ENCODE measurements at places on chromosomes 1 and 21.
A peak's percentile ranks its signal among the peaks of the same experiment; 100 is the strongest.

DNA sequence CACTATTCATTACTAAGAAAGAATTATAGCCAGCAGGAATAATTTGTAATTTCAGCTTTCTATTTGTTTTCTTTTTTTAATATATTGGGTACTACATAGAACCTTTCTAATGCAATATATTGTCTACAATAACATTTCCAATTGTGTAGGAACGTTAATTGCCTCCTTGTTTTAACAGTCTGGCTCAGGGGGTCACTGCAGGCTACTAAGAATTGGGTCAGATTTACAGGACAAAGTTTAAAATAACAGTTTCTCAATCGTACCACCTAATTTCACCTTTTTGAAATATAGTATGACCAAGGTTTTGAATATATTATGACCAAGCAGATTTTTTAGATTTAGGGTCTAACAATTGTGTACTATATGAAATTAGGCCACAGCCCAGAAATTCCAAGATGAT, 2.4 kb downstream of the CFH start:
- DNase-seq, result no peak

- no peak for DNase-seq
Measured at GRCh38 chr1:153805042-153805745, 30.0 kb downstream of the SLC27A3 start.

- DNase-seq, result no peak
Measured at GRCh38 chr1:154779551-154780189, 90.4 kb downstream of the KCNN3 start.

GRCh38 chr1:26370591-26371382, 1.8 kb downstream of the ZNF683 start:
- DNase-seq, result no peak

DNA sequence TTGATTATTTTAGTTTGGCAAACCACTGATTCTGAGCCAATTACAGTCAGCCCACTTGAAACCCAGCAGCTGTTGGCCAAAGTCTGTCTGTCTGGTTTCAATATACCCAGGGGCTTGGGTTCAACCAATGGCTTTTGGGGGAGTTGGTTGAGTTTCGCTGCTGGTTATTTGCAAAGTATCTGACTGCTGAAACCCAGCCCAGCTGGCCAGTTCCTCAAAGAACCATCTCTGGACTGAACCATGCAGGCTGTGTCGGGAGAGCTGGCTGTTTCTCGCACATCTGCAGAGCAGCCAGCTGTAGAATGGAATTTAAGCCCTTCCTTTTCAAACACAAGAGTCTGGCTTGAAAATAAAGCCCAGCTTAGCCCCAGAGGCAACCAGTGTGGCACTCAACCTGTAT, 66.0 kb upstream of the PAX7 start:
- DNase-seq, result no peak

- DNase-seq, result no peak
Measured at GRCh38 chr1:226425431-226426031, 17.6 kb upstream of the PARP1 start.

DNA sequence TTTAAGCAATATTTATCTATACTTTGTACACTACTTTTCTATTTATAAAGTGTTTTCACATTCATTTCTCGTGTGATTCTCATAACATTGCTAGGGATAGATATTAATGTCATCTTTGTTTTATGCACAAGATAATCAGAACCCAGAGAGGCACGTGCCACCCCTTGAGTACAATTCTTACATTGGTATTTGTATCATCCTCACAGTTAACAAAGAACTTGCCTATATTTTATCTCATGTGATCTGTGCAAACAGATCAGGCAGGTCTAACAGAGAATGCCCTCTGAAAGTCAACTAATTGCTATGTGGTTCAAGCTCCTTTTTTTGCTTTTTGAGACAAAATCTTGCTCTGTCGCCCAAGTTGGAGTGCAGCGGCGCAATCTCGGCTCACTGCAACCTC, 604.5 kb downstream of the LMO4 start:
- DNase-seq, result no peak

DNA sequence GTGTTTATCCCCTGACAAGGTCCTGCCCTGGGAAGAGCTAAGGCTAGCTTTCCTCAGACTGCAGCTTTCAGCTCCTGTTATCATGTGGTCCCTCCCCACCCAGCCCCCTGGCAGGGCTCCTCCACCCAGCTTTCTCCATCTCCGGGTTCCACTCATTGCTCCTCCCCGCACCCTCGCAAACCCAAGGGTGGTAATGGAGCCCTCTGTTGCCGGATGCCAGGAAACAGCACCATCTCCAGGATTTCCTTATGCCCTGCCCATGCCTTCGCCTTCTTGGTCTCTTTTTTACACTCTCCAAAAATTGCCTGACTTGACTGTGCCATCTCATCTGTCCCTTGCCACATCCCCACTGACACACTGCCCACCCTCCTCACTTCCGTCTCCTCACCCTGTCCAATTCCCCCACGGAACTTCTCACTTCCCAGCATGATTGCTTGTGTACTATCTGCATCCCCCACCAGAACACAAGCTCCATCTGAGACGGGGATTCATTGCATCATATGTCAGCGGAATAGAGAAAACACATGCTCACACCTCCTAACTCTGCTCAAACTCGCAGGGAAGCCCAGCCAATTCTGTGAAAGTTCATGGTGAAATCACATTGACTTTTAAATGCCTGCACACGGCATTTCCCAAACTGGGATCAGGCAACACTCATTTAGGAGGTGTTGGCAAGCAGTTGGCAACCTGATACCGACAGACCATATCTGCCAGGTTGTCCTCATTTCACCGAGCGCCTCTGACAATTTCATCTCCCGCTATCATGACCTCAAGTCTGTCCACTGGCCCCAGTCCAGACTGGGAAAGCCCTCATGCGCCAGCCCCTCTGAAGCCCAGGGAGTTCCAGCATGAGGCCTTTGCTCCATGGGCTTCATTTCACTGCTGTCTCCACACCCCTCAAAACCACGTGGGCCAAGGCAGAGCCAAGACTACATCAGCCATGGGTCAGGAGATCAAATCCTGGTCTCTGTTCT, 201.1 kb downstream of the MATN1 start:
- peak; percentile 90 for DNase-seq

DNA sequence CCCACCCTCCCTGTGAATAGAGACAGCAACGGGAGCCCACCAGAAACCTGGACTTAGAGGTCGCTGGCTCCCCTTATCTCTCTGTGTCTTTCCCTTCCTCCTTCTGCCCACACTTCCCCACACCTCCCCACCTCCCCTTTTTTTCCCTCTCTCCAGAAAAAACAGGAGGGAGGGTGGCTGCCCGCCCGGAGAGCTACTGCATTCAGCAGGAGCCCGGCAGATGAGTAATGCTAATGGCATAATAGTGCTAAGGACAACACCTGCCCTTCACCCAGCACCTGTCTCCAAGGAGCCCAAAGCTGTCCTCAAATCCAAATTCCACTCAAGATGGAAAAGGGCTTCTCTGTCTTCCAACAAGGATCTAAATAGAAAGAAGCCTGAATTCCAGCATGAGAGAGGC, 11.4 kb upstream of the PRELP start:
- DNase-seq, result no peak

- no peak for DNase-seq
Measured at GRCh38 chr1:236760986-236761385, 34.1 kb upstream of the MTR start.

- no peak for DNase-seq
Measured at GRCh38 chr1:186189156-186189555, 185.9 kb downstream of the TPR start.

GRCh38 chr1:223224465-223224864, 81.4 kb upstream of the TLR5 start:
- DNase-seq, result no peak

GRCh38 chr1:53890522-53890941, 935 bp upstream of the YIPF1 start:
- DNase-seq, result no peak

DNA sequence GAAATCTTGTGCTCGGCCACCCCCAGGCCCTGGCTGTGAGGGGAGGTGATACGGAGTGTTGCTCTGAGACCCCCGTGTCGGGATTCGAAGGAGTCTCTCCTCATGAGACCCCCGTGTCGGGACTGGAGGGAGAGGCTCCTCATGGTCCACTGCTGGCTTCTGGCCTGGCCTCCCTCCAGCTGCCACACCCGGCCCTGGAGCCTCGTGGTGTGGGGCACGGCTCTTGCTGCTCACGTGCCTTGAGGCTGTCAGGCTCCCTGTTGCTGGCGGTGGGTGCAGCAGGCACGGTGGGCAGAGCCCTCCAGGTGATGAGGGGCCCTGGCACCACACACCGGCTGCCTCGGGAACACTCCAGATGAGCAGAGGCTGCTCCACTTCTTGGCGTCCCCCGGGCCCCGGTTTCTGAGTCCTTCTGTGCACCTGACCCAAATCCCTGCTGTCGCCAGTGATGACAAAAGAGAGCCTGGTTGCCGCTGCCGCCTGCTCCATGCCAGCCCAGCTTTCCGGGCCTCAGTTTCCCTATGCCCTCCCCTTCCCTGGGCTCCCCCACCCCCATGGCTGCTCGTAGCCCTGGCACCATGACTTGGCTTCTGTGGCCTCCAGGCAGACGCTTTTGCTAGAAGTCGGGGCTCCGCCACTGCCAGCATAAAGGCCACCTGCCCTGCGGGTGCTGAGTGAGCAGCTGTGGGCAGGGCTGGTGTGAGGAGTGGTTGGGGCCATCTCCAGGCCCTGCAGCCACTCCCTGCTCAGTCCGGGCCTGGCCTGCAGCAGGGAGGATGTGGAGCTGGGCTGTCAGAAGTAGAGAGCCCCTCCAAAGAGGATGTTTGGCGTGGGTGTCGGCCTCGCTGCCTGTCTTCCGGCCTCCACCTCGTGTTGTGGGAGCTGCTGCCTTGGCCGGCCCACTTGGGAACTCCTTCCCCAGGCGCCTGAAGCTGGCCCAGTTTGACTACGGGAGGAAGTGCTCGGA, 11.8 kb downstream of the TMEM240 start:
- no peak for DNase-seq

- no peak for DNase-seq
Measured at GRCh38 chr1:202054094-202054493, 43.7 kb downstream of the ELF3 start.

DNA sequence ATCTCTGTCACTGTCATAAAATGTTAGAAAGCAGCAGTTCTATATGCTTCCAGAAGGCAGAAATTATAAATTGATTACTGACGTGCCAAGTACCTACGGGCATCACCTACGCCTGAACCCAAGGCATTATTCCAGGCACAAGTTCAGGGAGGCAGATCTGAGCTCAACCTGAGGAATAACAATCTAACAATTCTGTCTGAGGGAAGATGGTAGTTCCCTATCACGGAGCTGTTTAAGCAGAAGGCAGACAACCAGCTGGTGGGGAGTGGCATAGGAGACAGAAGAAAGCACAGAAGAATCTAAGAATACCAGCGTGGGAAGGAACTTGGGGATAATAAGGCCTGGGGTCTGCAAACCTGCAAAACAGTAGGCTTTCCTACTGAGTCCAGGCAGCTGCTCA, 40.4 kb downstream of the SLC9A1 start:
- no peak for DNase-seq

- DNase-seq, result no peak
Measured at GRCh38 chr1:10490286-10490970, 15.7 kb downstream of the PEX14 start.

DNA sequence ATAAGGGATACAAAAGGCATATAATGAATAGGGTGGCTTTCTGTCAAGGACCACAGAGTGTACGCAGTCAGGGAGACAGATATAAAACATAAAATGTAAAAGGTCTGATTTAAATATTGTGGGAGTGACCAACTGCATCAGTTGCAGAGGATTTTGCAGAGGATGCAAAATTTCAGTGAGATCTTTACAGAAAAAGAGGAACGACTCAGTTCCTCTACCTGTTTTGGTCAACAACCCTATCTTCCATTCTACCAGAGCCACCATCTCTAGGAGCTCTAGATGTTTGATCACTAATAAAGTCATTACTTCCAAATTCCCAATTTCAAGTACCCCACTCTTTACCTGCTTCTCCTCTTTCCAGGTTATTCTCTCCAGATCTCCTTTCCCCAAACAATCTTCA, 16.5 kb downstream of the SOD1 start:
- no peak for DNase-seq

DNA sequence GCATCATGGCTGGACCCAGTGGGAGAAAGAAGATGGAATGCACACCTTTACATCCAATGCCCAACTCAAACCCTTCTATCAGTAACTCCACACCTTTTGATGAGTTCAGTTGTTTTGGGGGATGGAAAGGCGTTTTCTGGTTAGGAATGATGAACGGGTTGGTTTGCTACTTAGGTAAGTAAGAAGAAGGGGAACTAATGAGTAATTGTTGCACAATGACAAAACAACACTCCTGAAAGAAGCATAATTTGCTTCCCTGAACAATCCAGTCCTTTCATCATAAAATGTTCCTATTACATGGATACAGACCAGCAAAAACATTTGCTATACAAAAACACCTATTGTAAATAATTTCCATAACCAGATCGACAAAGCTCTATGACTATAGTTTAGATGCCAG, 35.9 kb upstream of the NFIA start:
- DNase-seq, result no peak

GRCh38 chr1:248288391-248288790, 10.6 kb upstream of the OR2T33 start:
- DNase-seq, result no peak

DNA sequence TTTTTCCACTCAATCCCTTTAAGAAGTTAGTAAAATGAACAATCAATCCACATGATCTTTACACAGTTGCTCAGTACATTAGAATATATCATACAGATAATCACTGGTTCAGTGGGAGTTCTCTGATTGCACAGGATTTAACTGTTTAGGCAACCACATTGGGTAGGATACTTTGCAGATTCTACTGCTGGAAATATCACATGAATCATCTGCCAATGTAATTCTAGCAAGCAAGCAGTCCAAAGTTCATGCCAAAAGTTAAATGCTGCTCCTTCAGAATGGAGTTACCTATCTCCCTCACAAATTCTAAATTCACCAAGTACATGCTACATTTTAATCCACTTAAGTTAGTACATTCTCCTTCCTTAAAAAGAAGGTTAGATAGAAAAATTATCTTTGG, 52.4 kb downstream of the NEGR1 start:
- DNase-seq, result no peak

GRCh38 chr1:241607497-241607896, 32.7 kb downstream of the CHML start:
- DNase-seq, result no peak

DNA sequence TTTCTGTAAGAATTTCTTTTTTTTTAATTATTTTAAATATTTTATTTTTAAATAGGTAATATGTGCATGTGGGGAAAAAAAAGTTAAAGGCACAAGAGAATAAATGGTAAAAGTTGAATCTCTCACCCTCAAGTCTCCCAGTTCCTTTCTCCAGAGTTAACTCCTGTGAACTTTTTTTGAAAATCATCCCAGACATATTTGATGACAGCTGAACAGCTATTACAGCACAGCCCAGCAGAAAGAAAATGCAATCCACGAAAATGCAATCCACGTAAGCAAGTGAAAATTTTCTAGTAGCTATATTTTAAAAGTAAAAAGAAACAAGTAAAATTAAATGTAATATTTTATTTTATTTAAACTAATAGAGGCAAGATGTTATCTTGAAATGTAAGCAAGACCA, 310.0 kb upstream of the RUNX1 start:
- no peak for DNase-seq
